Aorta (tissue), 5 donors: ENCODE measurements at places on chromosomes 6 and 20.

DNA sequence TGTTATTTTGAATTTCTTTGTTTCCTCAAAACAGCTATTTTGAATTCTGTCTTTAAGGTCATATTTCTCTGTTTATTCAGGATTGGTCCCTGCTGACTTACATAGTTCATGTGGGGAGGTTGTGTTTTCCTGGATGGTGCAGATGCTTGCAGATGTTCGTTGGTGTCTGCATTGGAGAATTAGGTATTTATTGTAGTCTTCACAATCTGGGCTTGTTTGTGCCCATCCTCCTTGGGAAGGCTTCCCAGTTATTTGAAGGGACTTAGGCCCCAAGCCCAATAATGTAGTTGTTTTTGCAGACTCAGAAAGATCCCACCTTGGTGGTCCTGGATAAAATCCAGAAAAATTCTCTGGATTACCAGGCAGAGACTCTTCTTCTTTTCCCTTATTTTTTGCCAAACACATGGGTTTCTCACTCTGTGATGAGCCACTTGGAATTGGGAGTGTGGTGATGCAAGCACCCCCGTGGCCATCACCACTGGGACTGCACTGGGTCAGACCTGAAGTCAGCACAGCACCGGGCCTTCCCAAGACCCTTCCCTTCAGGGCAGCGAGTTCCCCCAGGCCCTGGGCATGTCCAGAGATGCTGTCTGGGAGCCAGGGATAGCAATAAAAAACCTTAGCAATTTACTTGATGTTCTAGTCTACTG lies 81.6 kb upstream of the EZR start:
- H3K4me1 ChIP-seq: no peaks in the 10 kb centered on the region
- H3K27me3 ChIP-seq: no peaks in the 10 kb centered on the region
- H3K27ac ChIP-seq: no peak overlapping the region
- no peak overlapping the region for H3K4me3 ChIP-seq
- H3K36me3 ChIP-seq: no peaks in the 10 kb centered on the region

GRCh38 chr6:8200255-8200654 lies 97.9 kb upstream of the EEF1E1 start:
- no peak overlapping the region for H3K4me3 ChIP-seq
- H3K27me3 ChIP-seq: no peaks in the 10 kb centered on the region
- no peak for DNase-seq
- no peaks in the 10 kb centered on the region for H3K36me3 ChIP-seq
- no peaks in the 10 kb centered on the region for H3K4me1 ChIP-seq

- no peaks in the 10 kb centered on the region for H3K27me3 ChIP-seq
- DNase-seq: no peak
- H3K27ac ChIP-seq: no peak overlapping the region
- no peak overlapping the region for H3K4me3 ChIP-seq
- H3K4me1 ChIP-seq: no peaks in the 10 kb centered on the region
- H3K36me3 ChIP-seq: no peaks in the 10 kb centered on the region
Measured at GRCh38 chr6:33738153-33738552, 8.6 kb downstream of the IP6K3 start.

- no peaks in the 10 kb centered on the region for H3K36me3 ChIP-seq
- H3K27ac ChIP-seq: no peak overlapping the region
- H3K4me3 ChIP-seq: no peak overlapping the region
- H3K27me3 ChIP-seq: no peaks in the 10 kb centered on the region
- H3K4me1 ChIP-seq: no peaks in the 10 kb centered on the region
- no peak for DNase-seq
Measured at GRCh38 chr6:20415712-20416454, 14.2 kb downstream of the E2F3 start.

GRCh38 chr20:4064144-4064909 lies 49.0 kb upstream of the RNF24 start:
- DNase-seq: peak; percentile 95
- H3K27me3 ChIP-seq: no peaks in the 10 kb centered on the region
- no peak overlapping the region for H3K4me3 ChIP-seq

DNA sequence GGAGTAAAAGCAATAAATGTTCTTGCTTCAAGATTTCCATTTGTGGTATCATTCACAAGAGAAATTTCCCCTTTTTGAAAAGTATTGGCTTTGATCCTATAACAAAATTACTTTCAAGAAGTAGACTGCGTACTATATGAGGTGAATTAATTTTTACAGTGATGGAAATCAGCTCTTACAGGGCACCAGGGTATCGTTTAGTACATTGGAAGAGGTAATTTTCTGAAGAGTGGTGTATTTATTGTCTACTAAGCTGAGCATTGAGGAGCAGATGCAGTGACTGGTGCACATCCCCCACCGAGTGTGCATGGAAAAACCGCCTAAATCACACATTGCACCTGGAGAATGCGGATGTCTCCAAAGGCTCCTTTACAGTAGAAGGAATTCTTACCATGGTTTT lies 209.5 kb downstream of the SAMD5 start:
- H3K36me3 ChIP-seq: no peaks in the 10 kb centered on the region
- H3K4me3 ChIP-seq: no peak overlapping the region
- no peak overlapping the region for H3K27ac ChIP-seq
- no peak for DNase-seq
- H3K4me1 ChIP-seq: no peaks in the 10 kb centered on the region
- no peaks in the 10 kb centered on the region for H3K27me3 ChIP-seq

- H3K27ac ChIP-seq: no peak overlapping the region
- no peak for DNase-seq
Measured at GRCh38 chr6:54800050-54800600, 46.4 kb upstream of the FAM83B start.

DNA sequence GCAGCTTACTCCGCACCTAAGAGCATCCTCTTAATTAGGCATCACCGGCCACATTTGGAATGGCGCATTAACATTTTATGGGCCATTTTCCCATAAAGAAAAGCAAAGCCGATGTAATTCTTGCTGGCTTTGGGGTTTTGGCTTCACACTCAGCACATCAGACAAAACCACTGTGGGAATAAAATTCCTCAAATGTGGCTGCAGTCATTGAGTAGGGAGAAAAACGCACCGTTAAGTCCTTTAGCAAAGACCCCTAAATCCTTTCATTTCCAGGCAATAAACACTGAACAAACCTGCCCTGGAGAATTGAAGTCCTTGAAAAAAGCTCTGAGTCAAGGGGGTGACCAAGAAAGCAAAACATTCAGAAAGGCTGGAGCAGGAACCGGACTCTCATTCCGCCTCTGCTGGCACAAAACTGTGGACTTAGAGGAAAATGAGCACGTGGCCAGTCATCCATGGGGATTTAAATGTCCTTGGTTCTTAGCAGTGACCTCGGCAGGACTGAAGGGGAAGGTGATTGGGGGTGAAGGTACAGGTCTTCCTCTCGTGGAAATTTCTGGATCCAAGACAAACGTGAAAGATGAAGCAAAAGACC lies 102.9 kb downstream of the CDH4 start:
- no peaks in the 10 kb centered on the region for H3K4me1 ChIP-seq
- no peak for DNase-seq
- H3K27me3 ChIP-seq: no peaks in the 10 kb centered on the region
- H3K36me3 ChIP-seq: no peaks in the 10 kb centered on the region
- no peak overlapping the region for H3K27ac ChIP-seq

GRCh38 chr20:52267418-52267817 lies 75.8 kb upstream of the ZFP64 start:
- no peak overlapping the region for H3K4me3 ChIP-seq
- no peak for DNase-seq
- H3K27ac ChIP-seq: no peak overlapping the region
- no peaks in the 10 kb centered on the region for H3K27me3 ChIP-seq
- H3K4me1 ChIP-seq: no peaks in the 10 kb centered on the region

- no peaks in the 10 kb centered on the region for H3K36me3 ChIP-seq
- H3K27ac ChIP-seq: no peak overlapping the region
- peaks cover 3% of the 10 kb centered on the region for H3K27me3 ChIP-seq
- no peak for DNase-seq
- no peak overlapping the region for H3K4me3 ChIP-seq
Measured at GRCh38 chr20:55567826-55568225, 437.5 kb downstream of the CBLN4 start.

DNA sequence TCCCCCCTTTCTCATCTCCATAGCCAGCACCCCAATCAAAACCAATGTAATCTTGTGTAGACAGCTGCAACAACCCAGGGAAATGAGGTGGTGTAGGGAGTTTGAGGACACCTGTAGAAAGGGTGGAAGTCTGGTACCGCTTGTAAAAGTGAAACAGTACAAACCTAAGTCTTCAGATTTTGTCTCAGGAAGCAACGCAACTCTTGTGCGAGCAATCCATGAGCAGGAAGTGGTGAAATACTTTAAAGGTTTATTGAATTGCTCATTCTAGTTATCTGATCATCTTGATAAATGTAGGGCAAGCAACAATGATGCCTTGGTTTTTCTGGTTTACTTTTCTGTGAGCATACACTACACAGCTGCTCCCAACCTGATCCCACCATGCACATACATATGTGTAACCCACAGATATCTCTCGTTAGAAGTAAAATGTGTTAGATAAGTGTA lies 71.1 kb upstream of the THEMIS start:
- no peaks in the 10 kb centered on the region for H3K27me3 ChIP-seq
- H3K36me3 ChIP-seq: peaks cover 3% of the 10 kb centered on the region
- no peaks in the 10 kb centered on the region for H3K4me1 ChIP-seq
- H3K27ac ChIP-seq: no peak overlapping the region
- H3K4me3 ChIP-seq: no peak overlapping the region

GRCh38 chr6:128358244-128358776 lies 162.1 kb downstream of the PTPRK start:
- H3K4me1 ChIP-seq: peaks cover 3% of the 10 kb centered on the region
- no peaks in the 10 kb centered on the region for H3K27me3 ChIP-seq
- no peak overlapping the region for H3K27ac ChIP-seq
- no peak for DNase-seq
- no peak overlapping the region for H3K4me3 ChIP-seq
- no peaks in the 10 kb centered on the region for H3K36me3 ChIP-seq

DNA sequence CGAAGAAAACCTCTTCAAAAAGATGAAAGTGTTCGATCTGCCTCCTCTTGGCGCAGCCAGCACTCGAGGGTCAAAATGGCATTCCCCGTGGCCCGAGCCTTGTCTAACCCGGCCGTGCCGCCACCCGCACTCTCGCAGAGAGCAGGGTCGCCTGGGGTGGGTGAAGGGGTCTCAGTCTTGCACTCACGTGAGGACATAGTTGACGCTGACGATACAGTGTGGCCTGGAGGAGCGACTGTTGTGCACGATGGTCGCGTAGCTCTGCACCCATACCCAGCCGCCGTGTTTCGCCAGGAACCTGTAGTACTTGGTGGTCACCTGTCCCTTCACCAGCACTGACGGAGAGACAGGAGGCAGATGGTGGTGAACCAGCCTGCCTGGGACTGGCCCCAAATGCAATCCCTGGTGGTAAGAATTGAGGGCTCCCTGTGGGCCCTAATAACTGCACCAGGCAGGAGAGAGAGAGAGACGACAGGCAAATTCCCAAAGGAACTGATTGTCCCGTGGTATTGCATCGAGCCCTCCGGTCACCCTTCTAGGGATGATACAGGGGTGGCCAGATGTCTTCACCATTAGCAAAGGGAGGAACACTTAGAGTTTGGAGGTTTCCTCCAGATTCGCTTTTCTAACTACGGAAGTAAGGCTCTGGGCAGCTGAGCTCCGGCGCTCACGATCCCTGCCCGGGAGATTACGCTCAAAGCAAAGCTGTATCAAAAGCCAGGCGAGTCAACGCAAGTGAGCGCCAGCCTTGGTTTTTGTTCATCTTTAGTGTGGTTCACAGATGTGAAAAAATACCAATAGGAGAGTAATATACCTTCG lies 17.4 kb downstream of the SIM1 start:
- no peak overlapping the region for H3K4me3 ChIP-seq
- H3K27ac ChIP-seq: no peak overlapping the region
- H3K4me1 ChIP-seq: no peaks in the 10 kb centered on the region
- no peaks in the 10 kb centered on the region for H3K36me3 ChIP-seq

GRCh38 chr20:39036011-39036410 lies 73.9 kb downstream of the DHX35 start:
- H3K27ac ChIP-seq: no peak overlapping the region
- H3K4me1 ChIP-seq: no peaks in the 10 kb centered on the region
- DNase-seq: no peak
- H3K36me3 ChIP-seq: peaks cover 10% of the 10 kb centered on the region
- no peaks in the 10 kb centered on the region for H3K27me3 ChIP-seq

DNA sequence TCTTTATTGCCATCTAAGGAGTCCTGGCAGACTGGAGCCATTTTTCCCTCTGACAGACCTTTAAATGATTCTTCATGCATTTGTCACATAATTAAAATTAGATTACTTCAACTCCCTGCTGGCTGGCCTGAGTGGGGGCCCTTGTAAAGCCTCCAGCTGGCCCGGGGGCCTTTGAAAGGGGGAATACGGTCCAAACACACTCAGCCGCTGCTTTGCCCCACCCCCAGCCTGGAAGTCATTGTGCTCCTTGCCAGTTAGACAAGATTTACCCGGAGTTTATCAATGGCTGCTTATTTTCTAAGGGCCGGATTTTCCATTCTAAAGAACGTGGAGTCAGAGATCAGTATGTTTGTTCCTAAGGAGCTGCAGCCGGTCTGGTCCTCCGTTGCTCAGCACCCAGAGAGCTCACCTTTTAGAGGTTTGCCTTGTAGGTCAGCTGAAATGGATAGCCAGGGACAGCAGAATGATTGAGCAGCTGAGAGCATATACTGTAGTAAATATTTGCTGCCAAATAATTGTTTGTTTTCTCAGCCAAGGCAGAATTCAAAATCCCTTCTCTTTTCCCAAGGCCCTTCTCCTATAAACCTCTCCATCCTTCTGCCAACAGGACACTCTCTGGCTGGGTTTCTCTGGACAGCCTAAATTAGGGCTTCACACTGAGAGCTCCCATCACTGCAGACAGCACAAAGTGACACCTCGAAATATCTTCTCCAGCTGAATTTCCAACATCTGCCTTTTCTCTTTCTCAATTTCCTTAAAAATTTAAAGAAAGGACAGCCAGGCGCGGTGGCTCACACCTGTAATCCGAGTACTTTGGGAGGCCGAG lies 68.4 kb upstream of the RBM24 start:
- peak overlapping the region; percentile 12 for H3K27ac ChIP-seq
- H3K36me3 ChIP-seq: no peaks in the 10 kb centered on the region
- no peak overlapping the region for H3K4me3 ChIP-seq
- peak; percentile 91 for DNase-seq
